Activated gamma-delta T cell treated with anti-CD3 and anti-CD28 coated beads, Interleukin-2, amount 50 U/mL, for 16 hours (primary cell): ENCODE measurements at places on chromosomes 3 and 15.

GRCh38 chr15:27545494-27546255 is 553.4 kb downstream of the OCA2 start:
- no peak for DNase-seq

DNA sequence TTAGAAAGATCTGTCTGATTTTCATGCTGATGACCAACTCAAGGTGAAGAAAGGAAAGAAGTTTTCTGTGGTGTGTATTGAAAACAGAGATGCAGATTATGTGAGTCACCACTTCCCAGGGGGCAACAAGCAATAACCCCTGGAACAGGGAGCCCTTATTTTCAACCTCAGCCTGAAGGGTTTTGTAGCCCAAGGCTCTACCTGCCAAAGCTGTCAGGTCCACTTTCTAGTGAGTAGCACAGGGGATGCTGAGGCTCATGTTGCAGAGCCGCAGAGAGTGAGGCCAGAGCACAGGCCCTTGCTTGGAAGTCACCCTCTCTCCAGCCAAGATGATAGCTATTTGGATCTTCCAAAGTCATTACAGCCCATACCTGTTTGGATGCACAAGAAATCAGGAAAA is 152.2 kb upstream of the SLC24A5 start:
- DNase-seq = no peak

DNA sequence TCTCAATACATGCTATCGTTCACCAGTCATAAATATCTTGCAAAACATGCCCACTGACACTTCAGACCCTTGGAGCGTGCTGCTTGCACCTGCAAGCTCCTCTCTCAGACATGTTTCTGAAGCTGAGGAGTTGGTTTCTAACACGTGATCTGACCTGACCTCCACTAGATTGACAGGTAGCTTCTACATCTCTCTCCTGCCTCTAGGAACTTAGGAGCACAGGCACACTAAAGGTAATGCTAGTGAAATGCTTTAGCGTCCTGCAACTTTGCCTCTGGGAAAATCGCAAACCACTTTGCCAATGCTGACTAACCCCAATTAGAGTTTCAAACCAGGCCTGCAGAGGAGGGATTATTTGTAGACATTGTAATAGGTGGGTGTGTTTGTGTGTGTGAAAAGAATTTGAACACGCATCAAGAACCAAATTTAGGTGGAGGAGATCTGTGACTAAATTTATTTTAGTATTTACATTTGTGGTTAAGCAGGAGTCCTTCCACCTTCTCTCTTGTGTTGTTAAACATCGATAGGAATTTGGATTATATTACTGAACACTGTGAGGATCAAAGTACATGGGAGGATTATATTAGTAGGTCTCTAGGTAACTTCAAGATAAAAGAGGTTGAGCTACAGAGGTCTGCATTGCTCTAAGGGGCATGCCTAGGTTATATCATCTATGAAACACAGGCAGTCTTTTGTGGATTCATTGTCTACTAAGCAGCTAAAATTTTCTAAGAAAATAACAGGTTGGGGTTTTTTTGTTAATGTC is 86.7 kb upstream of the ZBED2 start:
- DNase-seq = no peak

DNA sequence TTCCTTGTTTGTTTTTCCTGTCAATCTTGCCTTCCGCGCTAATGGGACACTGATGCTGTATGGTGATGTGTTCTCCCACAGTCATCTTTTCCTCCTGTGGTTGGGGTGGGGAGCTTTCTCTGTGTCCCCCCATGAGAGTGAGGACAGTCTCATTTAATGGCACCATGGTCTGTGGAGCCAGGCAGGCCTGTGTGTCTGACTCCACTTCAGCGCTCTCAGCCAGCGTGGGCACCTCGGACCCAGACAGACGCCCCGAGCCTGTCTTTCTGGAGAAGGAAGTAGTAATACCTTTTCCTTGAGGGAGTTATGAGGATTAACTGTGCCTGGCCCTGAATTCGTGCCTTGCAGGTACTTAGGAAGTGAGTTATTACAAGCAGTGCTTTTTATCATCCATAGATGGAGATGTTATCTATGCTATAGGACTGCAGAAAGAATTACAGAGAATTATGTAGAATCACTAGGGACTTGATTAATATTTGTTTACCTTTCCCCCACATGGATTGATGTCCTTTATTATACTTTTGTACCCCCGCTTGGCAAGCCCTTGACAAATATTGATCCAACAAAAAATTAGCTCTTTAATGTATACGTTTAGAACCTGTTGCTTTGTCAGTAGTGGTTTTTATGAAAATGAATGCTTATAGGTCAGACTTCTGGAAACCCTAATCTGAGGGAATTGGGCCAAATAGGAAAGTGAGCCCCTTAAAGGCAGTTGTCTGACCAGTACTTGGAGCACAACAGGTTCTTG is 152.4 kb downstream of the PGPEP1L start:
- no peak for DNase-seq

- DNase-seq = no peak
Observed at GRCh38 chr3:131550562-131551465, 48.0 kb upstream of the MRPL3 start.

DNA sequence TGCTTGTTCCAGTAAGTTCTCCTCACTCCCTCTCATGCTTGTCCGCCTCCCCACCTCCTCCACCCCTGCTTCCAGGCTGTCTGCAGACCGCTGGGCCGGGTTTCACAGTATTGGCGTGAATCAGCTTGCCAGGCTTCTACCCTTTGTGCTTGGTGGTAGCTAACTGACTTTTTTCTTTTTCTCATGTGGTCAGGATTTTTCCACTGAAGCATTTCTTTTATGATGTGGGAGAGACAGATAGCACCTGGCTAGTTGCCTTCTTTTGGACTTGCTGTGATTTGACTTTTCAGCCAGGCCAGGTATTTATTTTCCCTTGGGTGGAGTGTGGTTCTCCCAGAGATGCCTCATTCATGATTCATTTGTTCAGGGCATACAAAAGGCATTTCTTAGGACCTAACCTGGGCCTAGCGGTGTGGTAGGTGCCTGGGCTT is 60.6 kb downstream of the ST6GAL1 start:
- no peak for DNase-seq

DNA sequence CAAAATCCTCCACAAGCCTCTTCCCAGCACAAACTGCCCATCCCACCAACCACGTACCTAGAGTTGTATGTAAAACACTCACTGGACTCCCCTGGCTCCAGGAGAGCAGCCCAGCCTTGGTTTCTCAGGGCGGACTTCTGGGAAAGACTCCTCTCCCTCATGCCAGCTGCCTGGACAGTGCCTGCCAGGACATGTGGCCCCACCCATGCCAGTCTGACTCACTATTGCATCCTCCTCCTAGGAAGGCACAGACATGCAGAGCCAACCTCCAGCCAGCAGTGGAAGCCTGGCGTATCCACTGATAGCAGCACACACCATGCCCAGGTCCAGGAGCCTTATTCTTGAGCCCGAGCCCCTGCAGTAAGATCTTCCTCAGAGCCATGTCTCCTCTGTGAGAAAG is 8.6 kb downstream of the PKM start:
- no peak for DNase-seq
